ENCODE measurements at places on chromosomes 2 and 18.

DNA sequence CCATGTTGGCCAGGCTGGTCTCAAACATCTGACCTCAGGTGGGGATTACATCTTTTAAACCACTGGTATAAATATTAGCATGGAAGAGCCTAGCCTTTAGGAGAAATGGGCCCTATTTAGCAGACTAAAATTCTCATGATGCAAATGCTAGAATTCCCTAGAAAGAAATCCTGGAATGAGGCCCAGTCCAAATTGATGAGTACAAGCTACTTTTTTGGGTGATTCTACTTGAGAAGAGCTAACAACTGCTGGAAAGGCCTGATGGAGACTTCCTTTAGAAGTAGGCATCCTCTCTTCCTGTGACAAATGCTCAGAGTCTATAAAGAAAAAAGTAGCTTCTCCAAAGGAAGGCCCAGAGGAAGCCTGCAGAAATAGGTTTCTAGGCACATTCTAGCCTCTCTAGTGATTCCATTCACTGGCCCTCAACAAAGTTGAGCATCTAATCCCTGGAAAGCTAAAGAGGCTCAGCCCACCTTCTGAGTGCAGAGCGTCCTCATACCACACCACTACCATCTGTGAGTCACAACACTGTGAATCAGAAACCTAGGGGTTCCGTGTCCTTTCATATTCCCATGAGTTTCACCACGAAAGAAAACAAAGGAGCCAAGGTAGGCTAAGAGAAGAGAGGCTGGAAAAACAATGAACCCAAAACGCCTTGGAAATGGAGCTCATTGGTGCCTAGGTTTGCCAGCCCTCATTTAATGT lies 183.1 kb downstream of the C1D start:
- no peak for DNase-seq

DNA sequence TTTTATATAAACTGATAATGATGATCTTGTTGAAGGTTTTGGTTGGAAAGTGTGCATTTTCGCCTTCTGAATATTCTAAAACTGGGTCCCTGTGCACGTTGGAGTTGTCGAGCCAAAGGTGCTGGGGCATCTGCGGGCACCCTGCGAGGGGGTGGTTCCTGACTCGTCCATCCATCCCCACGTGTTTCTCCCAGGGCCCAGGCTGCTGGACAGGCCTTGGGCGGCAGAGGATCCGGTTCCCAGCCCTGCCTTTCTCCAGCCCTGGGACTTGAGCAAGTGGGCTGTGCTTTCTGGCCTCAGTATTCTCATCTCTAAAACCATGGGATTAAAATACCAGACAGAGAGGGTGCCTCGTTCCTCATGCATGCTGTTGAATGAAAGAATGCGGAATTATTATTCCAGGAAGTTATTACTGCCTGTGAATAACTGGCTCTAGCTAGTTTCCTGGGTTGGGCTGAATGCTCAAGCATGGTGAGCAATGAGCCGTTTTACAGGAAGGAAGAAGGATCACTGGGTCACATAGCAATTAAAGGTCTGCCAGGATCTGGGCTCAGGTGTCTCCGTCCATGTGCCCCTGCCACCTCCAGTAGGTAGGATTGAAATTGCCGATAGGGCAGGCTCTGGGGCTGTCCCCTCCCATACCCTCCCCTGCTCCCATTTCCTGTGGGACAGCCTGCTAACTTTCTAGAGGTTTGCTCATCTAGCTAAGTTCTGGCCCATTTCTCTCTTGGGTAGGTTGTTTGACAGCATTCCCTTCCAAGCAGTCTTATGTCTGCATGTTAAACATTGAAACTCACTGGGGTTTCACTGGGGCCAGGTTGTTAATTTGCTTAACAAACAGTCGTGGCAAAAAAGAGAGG lies 77.2 kb upstream of the HS6ST1 start:
- DNase-seq = no peak

GRCh38 chr2:190766595-190766994 lies 114.0 kb upstream of the GLS start:
- DNase-seq = no peak

DNA sequence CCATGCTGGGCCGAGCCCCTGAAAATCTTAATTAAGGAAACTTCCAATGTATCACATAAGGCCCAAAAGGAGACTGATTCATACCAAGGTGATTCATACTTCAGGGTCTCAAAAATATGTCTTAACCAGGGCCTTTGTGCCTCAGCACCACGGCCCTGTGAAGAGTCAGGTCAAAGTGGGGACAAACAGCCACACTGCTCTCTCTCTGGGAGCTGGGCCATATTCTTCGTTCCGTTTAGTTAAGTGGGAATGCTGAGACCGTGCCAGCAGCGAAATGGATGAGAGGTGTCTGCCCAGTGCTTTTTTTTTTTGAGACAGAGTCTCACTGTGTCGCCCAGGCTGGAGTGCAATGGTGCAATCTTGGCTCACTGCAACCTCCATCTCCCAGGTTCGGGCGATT lies 9.3 kb upstream of the PTMA start:
- no peak for DNase-seq

DNA sequence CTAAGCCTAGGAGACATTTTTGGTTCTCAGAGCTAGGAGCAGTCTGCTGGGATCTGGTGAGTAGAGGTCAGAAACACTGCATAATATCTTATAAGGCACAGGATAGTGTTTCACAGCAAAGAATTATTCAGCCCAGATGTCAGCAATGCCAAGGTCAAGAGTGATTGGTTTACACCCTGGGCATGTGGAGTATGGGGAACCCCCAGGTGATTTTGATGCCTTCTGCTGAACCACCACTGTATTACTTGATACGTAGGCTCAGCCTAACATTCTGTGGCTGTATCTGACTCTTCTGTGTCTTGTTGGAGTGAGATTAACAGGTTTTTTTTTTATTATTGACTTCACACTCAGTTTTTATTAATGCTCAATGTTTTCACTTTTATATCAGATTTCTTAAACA lies 6.0 kb downstream of the DDX18 start:
- no peak for DNase-seq

GRCh38 chr2:42895791-42896135 lies 103.4 kb upstream of the HAAO start:
- DNase-seq = no peak

DNA sequence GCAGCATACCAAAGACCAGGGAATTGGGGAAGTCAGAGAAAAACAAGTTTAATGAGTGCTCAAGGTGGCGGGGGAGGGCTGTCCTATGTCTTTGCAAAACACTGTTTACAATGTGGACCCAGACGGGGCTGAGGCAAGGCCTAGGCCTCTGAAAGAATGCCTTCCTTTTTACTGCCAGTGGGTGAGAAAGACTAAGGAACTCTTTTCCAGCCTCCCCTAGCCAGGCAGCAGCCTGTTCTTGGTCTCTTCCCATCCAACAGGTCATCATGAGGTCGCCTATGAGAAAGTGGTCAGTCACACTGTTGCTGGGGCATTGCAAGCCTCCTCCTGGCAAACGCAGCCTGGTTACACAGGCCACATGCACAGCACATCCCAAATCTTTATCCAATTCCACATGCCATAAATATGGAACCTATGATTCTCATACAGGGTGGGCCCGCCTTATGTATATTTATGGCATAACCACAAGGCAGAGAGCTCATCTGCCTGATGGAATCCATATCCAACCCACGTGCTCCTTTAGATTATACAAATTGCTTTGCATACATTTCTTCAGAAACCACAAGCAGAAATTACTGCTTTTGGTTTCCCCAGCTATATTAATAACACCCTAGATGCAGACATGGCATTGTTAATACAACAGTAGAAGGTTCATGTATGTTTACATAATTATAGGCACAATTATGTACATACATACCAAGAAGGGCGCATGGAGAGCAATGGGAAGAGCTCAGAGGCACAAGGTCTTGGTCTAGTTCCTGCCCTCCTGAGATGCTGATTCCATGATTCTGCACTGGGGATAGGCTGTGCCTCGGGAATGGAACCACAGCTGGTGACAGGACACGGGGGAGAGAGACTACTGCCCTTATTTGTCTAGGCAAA lies 48.6 kb downstream of the NRP2 start:
- no peak for DNase-seq

- no peak for DNase-seq
These were observed 899 bp downstream of the SLC1A4 start for GRCh38 chr2:64989982-64990614.

GRCh38 chr18:48605408-48605845 lies 66.6 kb downstream of the CTIF start:
- DNase-seq = no peak

GRCh38 chr2:120440521-120441350 lies 94.8 kb downstream of the INHBB start:
- DNase-seq = no peak

DNA sequence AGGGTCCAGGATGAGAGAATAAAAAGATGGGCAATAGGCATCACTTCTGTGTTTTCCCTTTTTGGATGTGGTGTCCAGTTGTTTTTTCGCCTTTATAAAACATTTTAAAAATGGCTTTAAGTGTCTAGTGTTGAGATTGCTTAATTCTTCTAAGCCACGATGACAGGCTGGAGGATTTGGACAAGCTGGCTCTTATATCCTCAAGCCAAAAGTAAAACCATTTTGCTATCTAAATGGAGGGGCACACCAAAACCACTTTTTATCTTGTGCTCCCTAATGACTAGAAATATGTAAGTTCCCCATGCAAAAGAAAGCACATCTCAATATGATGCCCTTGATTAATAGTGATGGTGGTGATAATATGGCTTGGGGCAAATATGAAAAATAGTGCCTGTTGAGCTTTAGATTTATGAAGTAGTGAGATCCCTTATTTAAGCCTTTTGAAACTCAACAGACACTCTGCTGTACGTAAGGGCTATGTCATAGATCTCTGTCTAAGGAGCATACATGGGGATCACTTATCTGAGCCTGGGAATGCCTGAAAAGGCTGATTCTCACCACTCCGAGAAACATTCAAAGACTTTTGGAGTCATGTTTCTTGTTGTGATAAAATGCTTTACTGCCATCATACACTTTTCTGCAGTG lies 185.5 kb downstream of the KCNS3 start:
- DNase-seq = no peak

GRCh38 chr18:51138936-51139335 lies 58.5 kb downstream of the MEX3C start:
- DNase-seq = no peak

DNA sequence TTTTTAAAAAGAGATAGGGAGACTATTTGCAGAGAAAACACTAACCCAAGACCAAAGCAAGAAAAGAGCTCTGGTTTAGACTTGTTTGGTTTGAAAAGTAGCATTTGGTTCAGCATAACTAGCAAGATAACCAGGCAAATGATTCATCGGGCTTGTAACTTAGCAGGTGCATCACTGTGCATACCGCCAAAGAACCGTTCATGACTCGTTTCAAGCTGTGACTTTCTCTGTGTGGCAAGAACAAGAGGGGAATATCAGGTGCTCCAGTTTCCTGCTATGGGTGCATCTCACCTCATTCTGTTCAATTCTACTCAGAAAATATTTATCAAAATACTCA lies 244.9 kb downstream of the ETAA1 start:
- DNase-seq = no peak

DNA sequence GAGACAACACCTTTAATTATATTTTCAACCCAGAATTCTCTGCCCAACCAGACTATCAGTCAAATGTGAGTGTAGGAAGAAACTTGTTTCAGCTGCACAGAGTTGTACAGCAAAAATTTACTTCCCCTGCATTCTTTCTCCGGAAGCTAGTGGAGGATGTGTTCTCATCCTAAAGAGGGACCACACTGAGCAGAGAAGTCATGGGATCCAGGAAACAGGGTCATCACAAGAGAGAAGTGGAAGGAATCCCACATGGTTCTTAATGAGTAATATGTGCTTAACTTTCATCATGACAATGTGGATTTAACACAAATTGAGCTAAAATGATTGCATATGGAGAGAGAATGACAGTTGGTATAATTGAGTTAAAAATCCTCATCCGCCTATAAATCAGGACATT lies 78.2 kb downstream of the INPP4A start:
- DNase-seq = no peak

DNA sequence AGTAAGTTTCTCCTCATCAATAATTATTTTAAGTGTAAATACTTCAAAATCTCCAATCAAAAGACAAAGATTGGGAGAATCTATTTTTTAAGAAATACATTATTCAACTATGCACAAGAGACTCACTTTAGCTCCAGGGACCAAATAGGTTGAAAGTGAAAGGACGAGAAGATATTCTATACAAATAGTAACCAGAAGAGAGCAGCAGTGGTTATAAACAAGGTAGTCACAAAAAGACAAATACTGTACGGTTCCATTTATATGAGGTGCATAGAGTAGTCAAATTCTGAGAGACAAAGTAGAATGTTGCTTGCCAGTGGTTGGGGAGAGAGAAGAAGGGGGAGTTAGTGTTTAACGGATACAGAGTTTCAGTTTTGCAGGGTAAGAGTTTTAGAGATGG lies 69.8 kb downstream of the POU3F3 start:
- DNase-seq = no peak

DNA sequence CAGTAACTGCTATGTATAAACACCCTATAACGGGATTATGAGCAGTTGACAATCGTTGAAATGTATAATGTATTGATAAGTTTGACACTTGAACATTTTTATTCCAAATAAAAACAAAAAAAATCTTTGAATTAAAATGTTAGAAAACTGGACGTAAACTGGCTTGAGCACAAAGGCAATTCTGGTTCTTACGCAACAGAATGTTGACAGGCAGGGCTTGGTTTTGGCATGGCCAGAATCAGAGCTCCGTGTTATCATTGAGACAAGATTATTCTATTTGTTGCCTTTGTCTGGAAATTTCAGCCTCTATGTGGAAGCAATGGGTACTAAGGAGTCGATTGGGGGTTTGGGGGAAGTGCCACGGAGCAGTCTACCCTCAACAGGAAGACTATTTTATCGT lies 1028.6 kb upstream of the ZEB2 start:
- no peak for DNase-seq

DNA sequence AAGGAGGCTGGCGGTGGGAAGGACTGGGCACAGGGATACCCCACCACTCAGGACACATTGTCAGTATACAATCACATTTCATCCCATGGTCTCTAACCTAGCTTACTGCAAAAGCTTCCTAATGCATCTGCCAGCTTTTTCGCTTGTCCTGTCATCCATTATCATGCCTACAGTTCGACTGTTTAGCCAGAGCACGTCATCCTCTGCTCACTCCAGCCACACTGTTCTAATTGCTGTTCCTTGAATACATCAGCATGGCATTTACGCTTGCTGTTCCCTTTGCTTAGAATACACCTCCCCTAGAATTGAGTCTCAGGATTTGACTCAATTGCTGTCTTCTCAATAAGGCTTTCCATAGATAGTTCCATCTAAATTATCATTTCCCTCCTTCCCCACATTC lies 166.3 kb downstream of the CCDC148 start:
- DNase-seq = no peak

- no peak for DNase-seq
These were observed 603.6 kb downstream of the CPS1 start for GRCh38 chr2:211159972-211160371.

- no peak for DNase-seq
These were observed 215.5 kb downstream of the ETAA1 start for GRCh38 chr2:67612576-67613042.

- no peak for DNase-seq
These were observed 1076.2 kb downstream of the TDRD15 start for GRCh38 chr2:22199994-22200393.

- DNase-seq = no peak
These were observed 103.5 kb downstream of the CABLES1 start for GRCh38 chr18:23238651-23239349.

GRCh38 chr18:58394602-58395425 lies 234.1 kb downstream of the ALPK2 start:
- no peak for DNase-seq

Data from GM12864 (cell line).